Dermis microvascular lymphatic vessel endothelial cell (primary cell): ENCODE measurements at places on chromosomes 1 and 21. TPM values are rescaled to one million over a fixed set of nuclear protein-coding genes. Genes with fewer than 3 reads are reported as not detected.

- no peak for DNase-seq
Measured at GRCh38 chr1:235002706-235003300, 125.8 kb downstream of the TOMM20 start.

GRCh38 chr1:202101184-202101583 is 21.5 kb upstream of the GPR37L1 start:
- DNase-seq = no peak

GRCh38 chr1:203573730-203574129 is 52.9 kb upstream of the ATP2B4 start:
- no peak for DNase-seq

DNA sequence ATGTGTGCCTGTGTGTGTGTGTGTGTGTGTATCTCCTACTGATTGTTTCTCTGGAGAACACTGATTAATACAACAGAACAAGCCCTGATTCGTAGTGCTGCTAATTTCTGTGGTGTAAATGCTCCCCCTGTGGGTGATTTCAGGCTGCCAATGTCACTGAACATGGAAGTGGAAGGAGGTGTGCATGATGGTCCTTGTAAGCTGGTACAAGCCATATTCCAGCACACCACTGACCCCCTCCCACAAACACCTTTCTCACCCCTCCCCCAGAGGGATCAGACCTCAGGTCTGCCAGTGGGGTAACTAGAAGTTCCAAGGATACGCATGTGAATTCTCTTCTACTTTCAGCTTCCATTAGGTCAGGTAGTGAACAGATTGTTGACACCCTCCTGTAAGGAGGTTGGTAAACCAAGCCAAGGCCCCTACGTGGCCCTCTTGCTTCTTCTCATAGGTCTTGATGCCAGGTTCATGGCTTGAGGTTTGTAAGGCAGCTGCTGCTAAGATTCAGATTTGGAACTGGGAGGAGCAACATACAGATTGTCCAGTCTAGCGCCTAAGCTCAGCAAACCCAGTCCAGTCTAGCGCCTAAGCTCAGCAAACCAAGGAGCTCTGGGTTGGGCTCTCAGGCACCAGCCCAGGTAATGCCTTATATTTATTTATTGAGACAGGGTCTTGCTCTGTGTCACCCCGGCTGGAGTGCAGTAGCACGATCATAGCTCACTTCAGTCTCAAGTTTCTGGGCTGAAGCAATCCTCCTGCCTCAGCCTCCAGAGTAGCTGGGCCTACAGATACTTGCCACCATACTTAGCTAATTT is 38.7 kb downstream of the DHCR24 start:
- no peak for DNase-seq

GRCh38 chr1:202561240-202561639 is 149.0 kb downstream of the SYT2 start:
- no peak for DNase-seq

- DNase-seq = no peak
Measured at GRCh38 chr1:32962248-32962896, 2.2 kb downstream of the RNF19B start.

DNA sequence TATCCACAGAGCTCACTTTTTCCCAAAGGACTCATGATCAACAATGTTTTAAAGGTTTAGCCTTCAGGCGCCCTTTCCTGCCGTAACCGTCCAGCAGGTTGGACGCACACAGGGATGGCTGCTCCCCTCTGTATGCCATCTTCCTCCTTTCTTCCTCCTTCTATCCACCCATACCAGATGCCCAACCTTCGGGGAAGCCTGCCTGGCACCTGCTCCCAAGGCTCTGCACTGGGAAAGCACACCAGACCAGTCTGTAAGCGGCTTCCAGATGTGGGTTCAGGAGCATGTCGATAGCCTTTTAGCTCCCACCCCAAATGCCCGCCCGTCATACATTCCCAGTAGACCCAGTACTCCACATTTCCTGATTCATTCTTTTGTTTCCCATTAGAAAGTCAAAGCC is 52.9 kb downstream of the STUM start:
- DNase-seq = no peak

GRCh38 chr1:246160905-246161304 is 346.2 kb downstream of the SMYD3 start:
- no peak for DNase-seq

DNA sequence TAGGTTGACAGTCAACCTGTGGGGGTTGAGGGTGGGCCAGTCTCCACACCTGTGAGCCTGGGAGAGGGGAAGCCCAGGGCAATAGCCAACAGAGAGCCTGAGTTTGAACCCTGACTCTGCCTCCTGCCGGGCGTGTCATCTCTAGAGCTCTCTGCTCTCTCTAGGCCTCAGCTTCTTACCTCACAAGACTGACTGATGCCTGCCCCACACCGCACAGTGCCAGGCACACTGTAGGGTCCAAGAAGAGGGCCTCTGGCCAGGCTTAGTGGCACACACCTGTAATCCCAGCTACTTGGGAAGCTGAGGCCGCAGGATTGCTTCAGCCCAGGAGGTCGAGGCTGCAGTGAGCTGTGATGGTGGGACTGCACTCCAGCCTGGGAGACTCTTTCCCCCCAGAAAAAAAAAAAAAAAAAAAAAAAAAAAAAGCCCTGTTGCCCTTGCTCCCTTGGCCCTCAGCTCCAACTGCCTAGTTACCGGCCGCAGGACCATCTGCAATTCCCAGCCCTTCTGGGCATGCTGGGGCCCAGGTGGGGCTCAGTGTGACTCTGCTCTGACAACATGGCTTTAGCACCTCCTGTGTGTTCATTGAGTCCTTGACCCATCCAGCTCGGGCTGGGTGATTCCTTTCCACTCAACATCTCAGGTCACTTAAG is 25.1 kb downstream of the GRHL3 start:
- DNase-seq = no peak

GRCh38 chr1:145963265-145964019 is 933 bp downstream of the ANKRD34A start:
- DNase-seq = no peak

AGBL4 gene
- total RNA-seq = 0.13 TPM in 1 of 2 replicates, not detected in the other

DPT gene
- total RNA-seq = not detected in 2 replicates
